Dermis microvascular lymphatic vessel endothelial cell (primary cell): ENCODE measurements at places on chromosomes 3 and 15.

- peak; percentile 25 for DNase-seq
Observed at GRCh38 chr15:65904301-65904700, 35.0 kb downstream of the RAB11A start.

GRCh38 chr3:79139395-79140068 lies 628.3 kb downstream of the ROBO1 start:
- no peak for DNase-seq

GRCh38 chr3:196388956-196389355 lies 43.3 kb downstream of the UBXN7 start:
- DNase-seq, result no peak

- DNase-seq, result no peak
Observed at GRCh38 chr15:79878078-79878705, 18.6 kb downstream of the MTHFS start.

- DNase-seq, result no peak
Observed at GRCh38 chr3:33441225-33441976, 1.2 kb upstream of the UBP1 start.

- no peak for DNase-seq
Observed at GRCh38 chr3:176920766-176921160, 276.5 kb downstream of the TBL1XR1 start.

DNA sequence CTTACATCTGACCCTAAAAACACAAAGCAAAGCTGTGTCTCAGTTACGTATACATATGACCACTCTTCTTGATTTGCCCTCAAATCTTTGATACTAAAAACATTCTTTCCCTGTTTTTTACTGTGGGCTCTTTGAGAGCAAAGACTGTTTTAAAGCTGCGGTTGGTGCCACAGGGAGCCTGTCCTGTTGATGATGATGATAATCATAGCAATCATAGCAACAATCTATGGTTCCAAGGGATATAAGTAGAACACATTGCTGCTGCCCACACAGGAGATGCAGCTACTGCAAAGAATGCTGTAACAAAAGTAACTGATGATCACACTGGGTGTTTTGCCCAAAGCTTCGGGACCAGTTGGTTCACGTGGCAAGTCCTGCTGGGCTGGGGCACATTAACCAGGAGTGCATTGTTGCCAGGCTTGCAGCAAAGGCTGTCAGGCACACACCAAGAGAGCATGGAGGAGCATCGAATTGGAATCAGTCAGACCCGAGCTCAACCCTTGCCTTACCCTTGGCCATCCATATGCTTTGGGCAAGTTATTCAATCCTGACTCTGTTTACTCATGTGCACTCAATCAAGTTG lies 131.4 kb upstream of the EIF1B start:
- DNase-seq, result no peak
